ENCODE measurements at places on chromosomes 6 and 20.

DNA sequence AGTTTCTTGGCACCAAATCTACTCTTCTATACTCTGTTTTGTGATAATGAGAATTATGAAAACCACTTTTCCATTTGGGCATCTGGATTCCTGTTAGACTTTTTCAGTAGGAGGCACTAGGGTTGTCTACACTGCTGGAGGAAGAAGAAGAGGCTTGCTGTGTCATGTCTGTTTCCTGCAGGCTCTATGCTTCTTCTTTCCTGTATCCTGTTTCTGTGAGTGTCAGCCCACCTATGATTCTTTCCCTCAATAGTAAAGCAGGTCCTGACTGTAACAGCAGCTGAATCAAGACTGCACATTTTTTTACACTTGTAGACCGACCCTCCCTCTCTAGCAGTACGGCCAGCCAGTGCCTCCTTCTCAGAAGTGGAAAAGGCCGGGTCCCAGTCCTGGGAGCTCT lies 603.9 kb downstream of the HDGFL1 start:
- DNase-seq, result no peak

- DNase-seq, result no peak
These were observed 18.6 kb downstream of the CCM2L start for GRCh38 chr20:32028647-32029372.

DNA sequence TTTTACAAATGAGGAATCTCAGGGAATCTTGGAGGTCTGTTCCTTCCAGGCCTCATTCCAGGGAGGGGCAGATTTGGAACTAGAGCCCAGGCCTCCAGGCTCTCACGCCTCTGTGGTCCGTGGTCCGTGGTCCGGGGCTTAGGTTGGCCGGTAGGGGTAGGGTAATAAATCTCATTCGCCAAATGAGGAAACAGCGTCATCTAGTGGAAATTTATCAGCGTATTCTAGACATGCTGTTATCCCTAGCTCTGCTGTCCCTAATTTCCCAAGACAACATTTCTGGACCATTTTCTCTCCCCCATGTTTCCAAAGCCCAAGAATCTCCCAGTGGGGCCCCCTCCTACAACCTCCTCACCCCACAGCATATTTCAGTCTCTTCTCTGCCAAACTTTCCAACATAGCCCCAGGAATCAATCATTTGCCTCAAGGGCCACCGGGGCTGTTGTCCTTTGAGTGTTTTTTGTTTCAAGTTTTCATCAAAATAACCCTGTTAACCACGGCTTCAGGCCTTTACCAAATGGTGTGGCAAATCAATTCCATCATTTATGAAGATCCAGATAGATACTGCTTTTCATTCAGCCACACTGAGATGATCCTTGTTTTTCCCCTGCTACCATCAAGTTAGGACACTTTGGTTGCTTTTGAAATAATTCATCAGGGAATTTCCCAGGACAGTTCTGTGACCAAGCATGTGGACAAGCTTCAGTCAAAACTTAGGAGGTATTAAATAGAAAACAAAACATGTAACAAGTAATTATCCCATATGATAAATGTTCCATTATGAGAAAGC lies 126.8 kb downstream of the ALDH8A1 start:
- peak; percentile 78 for DNase-seq

DNA sequence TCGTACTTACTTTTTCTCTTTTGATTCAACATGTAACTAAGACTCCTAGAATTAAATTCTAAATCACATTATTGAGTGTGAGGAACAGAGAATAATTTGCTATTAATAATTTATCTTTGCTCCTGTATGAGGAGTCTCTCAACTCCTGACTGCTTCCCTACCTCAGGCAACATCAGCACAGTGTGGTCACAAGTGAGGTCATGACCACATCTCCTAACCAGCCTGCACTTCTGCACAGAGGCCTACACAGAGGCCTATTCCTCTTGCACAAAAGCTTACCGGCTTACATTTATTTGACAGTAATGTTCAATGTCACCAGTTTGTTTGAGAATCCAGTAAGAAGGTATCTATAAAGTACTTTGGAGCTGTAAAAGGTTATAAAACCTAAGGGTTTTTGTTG lies 637.4 kb upstream of the MARCKS start:
- DNase-seq, result no peak

DNA sequence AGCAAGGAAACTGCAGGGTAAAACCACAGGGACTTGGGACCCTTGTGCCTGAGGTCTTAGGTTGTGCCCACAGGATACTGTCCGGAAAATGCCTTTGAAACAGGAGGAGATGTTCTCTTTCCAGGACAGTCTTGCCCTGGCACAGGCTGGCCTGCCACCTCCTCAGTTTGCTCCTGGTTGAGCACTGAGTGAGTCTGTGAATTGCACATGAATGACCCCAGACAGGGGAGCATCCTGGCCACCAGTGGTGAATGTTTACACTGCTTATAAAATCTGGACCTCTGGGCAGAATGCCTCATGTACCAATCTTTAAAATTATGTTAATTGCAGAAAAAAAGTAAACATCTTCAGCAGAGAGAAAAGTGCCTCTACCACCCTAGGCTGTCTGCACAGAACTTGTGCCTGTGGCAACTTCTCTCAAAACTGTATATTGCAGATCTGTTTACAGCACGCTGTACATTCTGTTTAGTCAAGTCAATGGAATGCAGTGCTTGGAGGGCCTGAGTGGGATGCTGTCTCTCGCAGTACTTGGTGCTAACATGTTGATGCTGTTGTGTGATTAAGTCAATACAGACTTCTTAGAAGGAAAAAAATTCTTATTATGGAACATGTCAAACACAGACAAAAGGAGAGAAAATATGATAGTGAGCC lies 242.1 kb downstream of the SOD2 start:
- no peak for DNase-seq

DNA sequence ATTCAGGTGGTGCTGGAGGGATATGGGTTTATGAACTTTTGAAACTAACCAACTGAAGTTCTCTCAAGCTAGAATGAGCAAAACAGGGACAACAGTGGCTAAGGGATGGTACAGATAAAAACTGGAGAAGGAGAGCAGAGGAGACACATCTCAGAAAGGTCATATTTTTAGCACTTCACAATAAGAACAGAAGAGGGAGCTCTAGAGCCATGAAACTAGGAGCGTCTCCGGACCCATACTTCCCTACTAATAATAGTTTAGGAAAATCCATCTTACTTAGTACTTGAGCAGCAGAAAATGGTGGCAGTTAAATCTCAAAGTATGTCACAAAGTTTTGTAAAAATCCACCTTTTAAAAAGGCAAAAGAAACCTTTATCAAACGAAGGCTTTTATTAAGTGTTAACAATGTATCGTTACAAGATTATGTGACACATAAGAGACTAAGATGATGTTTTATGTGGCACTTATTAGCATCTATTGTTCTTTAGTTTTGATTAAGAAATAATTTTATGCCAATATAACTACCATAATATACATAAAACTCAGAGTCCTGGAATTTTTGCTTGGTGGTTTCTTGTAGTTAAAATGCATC lies 278.6 kb downstream of the TBC1D32 start:
- DNase-seq, result peak; percentile 29

DNA sequence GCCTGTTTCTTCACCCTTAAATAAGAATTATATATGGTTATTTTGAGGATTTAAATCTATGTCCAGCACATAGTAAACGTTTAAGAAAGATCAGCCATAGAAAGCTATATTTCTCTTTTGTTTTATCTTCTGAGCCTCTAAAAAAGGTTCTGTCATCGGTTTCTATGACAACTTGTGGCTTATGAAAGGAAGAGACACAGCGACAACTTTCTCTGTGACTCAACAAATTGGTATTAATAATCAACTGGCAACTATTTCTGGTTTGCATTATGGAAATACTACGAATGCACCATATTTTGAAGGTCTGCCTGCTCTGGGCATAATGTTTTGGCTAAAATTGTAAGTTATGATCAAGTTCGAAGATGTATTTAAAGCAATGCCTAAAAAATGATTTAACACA lies 751.0 kb downstream of the CD109 start:
- no peak for DNase-seq

GRCh38 chr6:1705183-1705582 lies 95.5 kb downstream of the FOXC1 start:
- no peak for DNase-seq

GRCh38 chr6:108421366-108421765 lies 126.5 kb downstream of the AFG1L start:
- no peak for DNase-seq

- DNase-seq, result no peak
These were observed 43.2 kb upstream of the CDH22 start for GRCh38 chr20:46351357-46352058.

- no peak for DNase-seq
These were observed 165.5 kb upstream of the BMP5 start for GRCh38 chr6:56040889-56041301.

DNA sequence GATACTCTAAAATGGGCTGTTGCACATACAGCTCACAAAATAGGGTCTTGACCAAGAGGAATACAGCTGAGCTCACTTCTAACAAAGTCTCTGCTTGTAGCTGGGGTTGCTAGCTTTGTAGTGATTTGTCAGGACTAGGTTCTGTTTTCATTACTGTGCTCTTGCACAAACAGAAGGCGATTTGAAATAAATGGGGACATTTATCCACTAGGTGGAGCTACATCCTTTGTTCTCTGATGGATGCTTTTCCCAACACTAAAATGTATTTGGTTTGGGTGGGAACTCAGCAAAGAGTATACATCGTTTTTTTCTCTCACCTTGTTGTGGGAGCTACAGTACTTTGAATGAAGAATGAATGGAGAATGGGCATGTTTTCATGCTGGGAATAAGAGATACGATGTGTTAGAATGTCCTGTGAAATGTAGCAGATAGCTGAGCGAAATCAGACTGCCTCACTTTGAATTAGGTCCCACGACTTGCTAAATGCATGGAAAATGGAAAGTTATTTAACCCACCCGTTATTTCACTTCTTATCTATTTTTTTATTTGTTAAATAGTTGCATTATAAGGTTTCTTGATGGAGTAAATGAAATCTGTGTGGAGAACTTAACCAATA lies 494.7 kb upstream of the MAP3K7 start:
- peak; percentile 74 for DNase-seq

GRCh38 chr20:58485393-58485792 lies 29.8 kb downstream of the APCDD1L start:
- no peak for DNase-seq

DNA sequence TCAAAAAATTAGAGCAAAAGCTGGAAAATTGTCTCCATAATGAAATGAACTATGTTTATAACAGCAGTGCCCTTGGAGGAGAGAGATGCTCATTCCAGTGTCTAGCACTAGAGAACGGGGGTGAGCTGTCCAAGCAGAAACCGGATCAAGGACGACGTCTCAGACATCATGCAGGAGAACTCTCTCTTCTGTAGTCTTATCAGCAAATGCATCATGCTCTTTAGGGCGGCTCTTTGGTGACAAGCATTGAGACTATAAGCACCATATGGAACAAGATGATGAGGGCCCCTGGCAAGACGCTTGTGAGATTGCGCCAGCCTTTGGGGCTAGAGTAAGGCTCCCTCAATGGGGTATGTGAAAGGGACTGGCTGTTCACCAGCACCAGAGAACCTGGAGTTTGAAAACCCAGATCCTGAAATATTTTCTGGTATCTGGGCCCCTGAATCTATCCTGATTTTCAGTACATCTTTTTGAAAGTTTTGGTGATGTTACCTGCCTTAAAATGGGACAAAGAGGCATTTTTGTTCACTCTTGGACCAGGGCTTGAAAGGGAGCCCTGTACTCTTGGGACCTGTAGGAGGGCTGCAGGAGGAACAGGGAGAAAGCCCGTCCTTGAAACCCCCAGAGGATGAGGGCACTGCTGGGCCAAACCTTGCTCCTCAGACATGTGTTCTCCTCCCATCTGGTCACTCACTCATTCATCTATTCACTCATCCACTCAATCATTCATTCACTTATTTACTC lies 127.6 kb downstream of the TTLL2 start:
- DNase-seq, result no peak

DNA sequence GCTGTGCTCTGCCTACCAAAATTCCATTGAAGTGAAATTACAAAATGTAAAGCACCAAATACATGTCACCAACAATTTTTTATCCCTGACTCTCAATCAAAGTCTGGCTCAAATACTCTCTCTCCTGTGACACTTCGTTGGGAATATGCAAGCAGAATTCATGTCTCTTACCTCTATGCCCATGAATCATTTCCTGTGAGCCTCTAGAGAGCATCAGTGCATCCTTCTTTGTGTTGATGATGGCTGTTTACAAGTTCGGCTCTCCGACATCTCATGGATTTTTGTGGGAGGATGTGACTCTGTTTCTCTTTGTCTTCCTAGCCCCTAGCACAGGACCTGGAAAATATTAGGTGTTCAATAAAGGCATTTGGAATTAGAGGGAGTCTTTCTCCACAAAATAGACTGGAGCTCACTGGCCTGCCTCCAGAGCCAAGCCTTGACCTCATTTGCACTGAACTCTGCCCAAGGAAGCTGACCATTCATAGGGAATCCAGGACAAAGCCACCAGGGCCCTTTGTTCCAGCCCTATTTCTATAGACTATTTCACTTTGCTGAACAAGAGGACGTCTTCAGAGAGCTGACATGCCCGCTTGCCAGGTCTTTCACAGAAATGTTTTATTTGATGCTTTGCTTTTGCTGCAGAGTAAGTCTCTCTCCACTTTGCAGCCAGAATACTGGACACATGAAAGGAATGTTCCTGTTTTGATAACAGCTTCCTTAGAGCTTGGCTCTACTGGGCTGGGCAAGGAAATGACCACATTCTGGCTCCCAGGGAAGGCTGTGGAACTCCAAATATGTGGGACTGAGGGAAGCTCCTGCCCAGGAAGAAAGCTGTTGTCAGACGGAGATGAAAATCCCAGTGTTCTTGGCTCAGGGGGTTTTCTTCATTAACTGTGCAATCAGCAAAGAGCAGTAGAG lies 194.5 kb upstream of the CDYL start:
- no peak for DNase-seq

DNA sequence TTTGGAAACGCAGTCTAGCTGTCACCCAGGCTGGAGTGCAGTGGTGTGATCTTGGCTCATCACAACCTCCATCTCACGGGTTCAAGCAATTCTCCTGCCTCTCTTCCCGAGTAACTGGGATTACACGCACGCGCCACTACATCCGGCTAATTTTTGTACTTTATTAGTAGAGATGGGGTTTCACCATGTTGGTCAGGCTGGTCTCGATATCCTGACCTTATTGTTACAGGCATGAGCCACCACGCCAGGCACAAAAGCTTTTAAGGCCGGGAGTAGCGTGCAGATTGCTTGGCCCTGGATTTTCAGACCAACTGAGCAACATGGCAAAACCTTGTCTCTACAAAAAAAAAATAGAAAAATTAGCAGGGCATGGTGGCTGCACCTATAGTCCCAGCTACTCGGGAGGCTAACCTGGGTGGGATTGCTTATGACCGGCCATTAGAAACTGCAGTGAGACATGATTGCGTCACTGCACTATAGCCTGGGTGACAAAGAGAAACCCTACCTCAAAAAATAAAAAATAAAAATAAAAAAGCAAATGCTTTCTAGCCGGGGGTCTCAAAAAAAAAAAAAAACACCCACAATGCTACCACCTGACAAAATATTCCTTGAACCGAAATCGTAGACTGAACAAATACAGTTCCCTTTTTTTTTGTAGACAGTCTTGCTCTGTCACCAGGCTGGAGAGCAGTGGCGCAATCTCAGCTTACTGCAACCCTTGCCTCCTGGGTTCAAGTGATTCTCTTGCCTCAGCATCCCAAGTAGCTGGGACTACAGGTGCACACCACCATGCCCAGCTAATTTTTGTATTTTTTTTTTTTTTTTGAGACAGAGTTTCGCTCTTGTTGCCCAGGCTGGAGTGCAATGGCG lies 15.0 kb downstream of the RBM39 start:
- no peak for DNase-seq

All from left renal pelvis (tissue), 4 donors.